Activated CD4-positive, alpha-beta T cell treated with anti-CD3 and anti-CD28 coated beads, Interleukin-2, amount 50 U/mL, for 1 hour (primary cell): ENCODE measurements at places on chromosomes 3 and 15.

GRCh38 chr15:90300988-90301706 is 35.7 kb downstream of the NGRN start:
- peak; percentile 54 for DNase-seq

DNA sequence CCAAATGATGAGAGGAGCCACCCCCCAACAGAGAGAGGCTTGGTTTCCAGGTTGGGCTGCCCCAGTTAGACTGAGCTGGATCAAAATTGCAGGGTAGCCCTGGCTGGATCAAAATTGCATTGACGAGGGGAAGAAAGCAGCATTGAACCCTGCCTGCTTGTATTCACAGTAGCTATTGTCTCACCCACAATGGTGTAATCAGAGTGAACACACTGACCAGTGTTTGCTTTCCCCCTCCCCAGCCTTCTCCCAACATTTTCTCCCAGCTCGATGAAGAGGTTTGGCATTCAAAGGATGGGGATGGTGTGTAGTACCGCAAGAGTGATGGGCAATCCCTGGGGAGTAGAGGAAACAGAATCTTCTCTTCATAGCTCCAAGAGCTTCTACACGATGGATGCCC is 223.8 kb downstream of the ADAMTS9 start:
- DNase-seq = no peak

DNA sequence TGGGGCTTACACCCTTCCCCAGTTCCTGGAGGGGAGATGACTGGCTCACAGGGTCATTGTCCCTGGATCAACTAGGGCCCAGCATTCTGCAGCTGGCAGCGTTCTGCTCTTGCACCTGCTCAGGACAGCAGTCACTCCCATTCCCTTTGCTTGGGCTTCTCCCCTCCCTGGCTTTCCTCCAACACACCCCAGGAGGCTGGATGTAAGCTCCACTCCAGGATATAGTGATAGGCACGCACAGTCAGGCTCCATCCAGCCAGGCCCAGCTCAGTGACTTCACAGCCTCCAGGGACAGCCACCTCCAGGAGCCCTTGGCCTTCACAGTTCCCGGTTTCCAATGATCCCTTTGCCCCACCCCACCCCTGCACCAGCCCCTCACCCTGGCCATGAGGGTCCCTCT is 1.9 kb downstream of the SPTBN5 start:
- no peak for DNase-seq

DNA sequence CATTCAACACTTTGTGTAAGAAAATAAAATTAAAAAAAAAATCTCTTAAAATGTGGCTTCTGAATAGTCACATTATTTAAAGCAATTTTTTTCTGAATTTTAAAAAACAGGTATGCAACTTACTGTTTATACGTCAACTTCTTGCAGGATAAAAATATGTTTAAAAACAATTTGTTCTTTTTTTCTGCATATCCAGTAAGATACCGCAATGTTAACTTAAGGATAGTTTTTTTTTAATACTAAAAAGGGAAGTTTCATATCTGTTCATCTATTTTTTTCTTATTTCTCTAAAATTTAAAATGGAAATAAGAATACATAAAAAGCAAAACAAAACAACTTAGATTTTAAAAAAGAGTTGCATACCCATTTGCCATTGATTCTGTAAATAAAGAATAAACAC is 27.4 kb downstream of the GOLIM4 start:
- DNase-seq = no peak

DNA sequence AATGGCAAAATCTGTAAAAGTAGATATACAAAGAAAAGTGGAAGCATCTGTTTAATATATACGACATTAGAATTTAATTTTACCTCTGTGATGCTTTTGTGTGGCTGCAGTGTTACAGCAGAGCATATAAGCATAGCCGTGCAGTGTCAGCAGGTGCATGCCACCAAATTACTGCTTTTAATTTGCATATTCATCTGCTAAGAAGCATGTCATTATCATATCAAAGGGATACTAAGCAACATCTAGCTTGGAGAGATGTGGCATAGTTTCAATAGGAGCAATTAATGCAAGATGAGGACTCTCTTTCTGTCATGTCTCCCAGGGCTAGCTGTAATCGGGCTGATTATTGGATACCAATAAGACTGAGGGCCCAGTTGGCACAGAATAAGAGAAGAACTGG is 214.4 kb upstream of the SOX2 start:
- DNase-seq = no peak

GRCh38 chr15:42474827-42475226 is 16.1 kb downstream of the ZNF106 start:
- DNase-seq = no peak

DNA sequence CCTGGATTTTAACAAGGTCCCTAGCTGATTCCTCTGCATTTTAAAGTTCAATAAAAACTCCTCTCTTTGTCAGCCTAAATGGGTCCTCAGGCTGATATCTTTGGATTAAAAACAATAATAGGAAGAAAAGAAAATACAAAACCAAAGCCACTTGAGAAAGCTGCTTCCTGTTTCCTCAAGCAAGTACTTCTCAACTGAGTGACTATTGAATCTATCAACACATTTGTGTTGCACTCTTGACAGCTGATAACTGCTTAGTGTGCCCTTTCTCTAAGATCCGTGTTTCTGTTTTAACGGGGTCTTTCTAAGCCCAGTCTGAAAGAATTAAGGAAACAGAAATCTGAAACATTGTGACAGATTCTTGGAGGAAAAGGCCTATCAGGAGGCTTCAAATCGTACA is 410.7 kb downstream of the GRM7 start:
- no peak for DNase-seq

DNA sequence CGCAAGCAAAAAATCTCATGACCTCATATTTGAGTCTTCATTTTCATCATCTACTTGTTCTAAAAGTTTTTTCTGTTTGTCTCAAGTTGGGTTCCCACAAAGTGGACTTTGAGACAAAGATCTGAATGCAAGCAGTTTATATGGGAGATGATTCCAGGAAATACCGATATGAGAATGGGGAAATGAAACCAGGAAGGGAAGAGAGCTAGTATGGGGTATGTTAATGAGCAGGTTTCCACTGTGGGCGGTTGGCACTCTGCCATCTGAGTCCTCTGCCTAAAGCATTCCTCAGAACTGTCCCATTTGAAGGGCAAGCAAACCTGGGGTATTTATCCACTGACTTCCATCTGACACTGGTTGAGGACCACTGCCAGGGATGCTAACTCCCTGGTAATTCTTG is 8.8 kb downstream of the ADPRH start:
- no peak for DNase-seq

GRCh38 chr3:67484085-67484484 is 170.3 kb downstream of the SUCLG2 start:
- DNase-seq = no peak

GRCh38 chr3:19384868-19385267 is 236.6 kb downstream of the KCNH8 start:
- DNase-seq = no peak

- DNase-seq = no peak
Measured at GRCh38 chr15:40886586-40886985, 7.7 kb upstream of the VPS18 start.

- DNase-seq = no peak
Measured at GRCh38 chr3:46661776-46662766, 31.4 kb downstream of the ALS2CL start.
